ENCODE measurements at places on chromosomes 12 and 14.

DNA sequence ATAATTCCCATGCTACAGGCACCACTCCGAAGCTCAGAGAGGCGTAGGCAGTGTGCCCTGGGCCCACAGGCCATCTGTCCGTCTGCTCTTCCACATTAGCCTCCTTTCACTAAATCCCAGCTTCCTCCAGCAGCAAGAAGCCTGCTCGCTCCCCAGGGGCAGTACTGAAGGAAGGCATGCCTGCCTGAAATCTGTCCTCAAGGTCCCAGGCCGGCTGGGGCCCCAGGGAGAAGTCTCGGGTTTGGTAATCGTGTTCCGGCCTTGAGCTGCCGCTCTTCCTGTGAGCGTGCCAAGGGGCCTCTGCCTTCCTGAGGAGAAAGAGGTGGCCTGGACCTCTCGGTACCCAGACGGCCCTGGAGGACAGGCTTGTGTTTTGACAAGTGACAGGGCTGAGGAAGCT, 15.2 kb upstream of the DLK1 start:
- DNase-seq = no peak

DNA sequence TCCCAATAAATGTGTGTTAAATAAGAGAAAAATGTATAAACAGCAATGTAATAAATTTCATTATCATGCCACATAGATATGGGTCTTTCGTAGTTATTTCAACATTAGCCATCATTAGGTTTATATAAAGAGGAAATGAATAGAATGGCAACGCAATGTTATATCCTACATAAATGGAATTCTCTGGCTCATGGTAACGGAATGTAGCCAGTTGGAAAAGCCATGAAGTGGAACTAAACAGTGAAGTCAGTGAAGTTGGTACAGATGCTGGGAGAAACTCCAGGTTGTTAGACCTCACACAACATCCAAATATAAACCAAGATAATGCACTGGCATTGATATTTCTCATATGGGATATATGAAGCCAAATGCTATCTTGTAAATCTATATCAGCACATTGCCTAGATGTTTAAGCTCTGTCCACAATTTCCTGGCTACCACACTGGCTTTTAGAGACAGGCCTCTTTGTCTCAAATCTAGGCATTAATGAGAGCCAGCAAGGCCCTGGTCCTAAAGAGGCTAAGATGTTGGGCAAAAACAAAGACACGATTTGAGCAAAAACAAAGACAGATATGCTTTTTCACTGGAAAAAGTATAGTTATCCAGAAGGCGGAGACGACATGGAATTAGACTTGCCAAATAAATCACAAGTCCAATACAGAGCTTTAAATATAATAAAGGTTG, 861.0 kb downstream of the RPS29 start:
- DNase-seq = no peak

- peak; percentile 71 for DNase-seq
Measured at GRCh38 chr14:24036169-24036962, 15.4 kb upstream of the CARMIL3 start.

- no peak for DNase-seq
Measured at GRCh38 chr12:1328391-1328790, 266.0 kb downstream of the FBXL14 start.

GRCh38 chr12:122841544-122842321, 6.5 kb downstream of the HIP1R start:
- peak; percentile 90 for DNase-seq

GRCh38 chr12:40586823-40587222, 105.4 kb upstream of the CNTN1 start:
- no peak for DNase-seq

DNA sequence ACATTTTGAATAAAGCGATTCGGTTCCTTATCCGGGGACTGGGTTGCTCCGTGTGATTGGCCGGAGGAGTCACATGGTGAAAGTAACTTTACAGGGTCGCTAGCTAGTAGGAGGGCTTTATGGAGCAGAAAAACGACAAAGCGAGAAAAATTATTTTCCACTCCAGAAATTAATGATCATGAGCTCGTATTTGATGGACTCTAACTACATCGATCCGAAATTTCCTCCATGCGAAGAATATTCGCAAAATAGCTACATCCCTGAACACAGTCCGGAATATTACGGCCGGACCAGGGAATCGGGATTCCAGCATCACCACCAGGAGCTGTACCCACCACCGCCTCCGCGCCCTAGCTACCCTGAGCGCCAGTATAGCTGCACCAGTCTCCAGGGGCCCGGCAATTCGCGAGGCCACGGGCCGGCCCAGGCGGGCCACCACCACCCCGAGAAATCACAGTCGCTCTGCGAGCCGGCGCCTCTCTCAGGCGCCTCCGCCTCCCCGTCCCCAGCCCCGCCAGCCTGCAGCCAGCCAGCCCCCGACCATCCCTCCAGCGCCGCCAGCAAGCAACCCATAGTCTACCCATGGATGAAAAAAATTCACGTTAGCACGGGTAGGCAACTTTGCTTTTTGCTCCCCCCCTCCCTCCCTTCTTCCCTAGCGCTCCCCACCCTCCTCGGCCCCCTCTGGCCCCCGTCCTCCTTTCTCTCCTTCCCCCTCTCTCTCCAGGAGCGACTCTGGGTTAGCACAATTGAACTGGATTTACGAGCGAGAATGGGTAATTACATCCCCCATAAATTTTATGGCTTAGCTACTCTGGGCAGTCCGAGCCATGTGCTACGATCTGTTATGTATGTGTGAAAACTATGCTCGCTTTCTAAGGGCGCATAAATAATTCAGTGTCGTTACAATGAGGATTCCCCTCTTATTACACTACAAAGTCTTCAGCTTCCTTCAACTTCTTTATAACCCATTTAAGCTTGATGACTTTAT, at the start of gene HOXC4:
Gene HOXC4 (plus strand): TSS at position 85 of the 991 bp plus-strand sequence. CDS start 88 bp downstream, at position 173.
- peak; percentile 35 for DNase-seq

- no peak for DNase-seq
Measured at GRCh38 chr14:71237556-71237955, 330.3 kb downstream of the PCNX1 start.

- DNase-seq = no peak
Measured at GRCh38 chr14:105007593-105008264, 13.2 kb downstream of the CDCA4 start.

GRCh38 chr14:63204407-63205043, at the start of gene RHOJ:
RHOJ (plus strand) TSS chr14:63204443; CDS start chr14:63204870, 427 bp downstream.
- DNase-seq = peak; percentile 54

DNA sequence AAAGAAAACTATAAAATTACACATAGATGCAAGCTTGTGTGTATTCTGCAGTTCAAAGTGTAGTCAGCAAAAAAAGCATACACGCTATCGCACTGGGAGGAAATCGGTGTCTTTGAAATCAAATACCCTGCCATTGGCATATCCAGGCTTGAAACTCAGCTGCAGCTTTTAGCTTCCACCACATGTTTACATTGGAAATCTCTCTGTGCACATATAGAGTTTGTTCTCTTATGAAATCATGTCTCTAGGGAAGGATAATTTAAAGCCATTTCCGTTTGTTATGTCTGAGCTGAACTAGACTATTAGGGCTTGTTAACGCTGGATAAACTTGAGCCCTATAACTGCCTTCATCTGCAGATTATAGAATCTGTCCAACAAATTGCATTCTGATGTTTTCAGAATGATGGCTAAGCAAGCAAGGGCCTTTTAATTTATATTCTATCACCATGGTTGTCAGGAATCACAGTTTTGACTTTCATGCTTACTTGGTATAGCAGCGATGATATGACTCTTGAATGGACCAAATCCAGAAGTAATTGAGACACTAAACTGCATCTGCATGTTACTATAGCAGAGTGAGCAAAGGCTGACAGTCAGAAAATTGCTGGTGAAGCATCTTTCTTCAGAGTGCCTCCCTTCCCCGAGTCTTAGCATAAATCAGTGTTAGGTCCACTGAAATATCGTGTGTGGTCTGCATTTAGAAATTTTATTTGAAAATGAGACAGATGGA, 442.8 kb downstream of the ZFP36L1 start:
- DNase-seq = no peak

GRCh38 chr12:109503611-109504010, 26.2 kb downstream of the UBE3B start:
- no peak for DNase-seq

GRCh38 chr12:123071857-123072256, 79.0 kb downstream of the PITPNM2 start:
- DNase-seq = no peak

DNA sequence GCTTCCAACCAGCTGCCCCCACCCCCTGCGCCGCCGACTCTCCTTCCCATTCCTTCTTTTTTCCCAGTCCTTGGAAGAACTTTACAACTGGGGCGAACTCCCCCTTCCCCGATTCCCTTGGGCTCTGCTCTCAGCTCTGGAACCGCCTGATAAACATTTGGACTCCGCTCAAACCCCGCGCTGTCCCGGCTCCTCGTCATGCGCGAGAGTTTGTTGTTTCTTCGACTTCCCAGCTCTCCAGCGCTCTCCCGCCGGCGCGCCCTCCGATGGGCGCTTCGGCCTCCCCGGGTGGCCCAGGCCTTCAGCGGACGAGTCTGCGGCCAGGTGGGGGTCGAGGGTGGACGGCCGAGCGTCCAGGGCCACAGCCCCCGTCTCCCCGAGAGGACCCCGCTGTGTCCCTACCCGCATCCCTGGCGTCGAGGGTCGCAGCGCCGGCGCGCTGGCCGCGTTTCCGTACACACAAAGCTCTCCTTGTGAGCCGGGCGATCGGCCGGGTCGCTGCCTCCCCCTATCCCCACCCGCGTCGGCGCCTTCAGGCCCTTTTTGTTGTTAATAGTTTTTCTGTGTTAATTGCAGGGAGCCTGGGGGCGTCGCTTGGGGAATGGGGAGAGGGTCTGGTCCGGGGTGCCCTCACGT, 847 bp downstream of the MMP14 start:
- peak; percentile 67 for DNase-seq

- DNase-seq = no peak
Measured at GRCh38 chr12:247271-247670, 15.4 kb downstream of the SLC6A13 start.

- peak; percentile 96 for DNase-seq
Measured at GRCh38 chr12:76470028-76470939, 89.3 kb downstream of the OSBPL8 start.
